ENCODE measurements at places on chromosomes 1 and 21.

DNA sequence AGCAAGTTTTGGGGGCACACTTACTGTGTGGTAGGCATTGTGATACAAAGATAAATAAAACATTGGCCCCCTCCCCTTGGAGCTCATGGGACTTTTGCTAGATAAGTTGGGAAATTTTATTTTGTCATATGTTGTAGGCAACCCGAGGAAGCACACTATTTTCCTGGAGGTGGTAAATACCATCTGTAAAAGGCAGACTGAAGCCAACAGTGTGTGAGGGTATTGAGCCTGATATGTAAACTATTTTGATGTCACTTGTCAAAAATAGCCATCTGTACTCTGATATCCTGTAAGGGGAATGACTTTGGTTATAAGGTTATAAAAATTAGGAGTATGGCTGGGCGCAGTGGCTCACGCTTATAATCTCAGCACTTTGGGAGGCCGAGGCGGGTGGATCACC, 30.6 kb downstream of the VANGL2 start:
- DNase-seq = peak; percentile 57

GRCh38 chr1:36159614-36160387, 3.8 kb downstream of the MAP7D1 start:
- no peak for DNase-seq

- DNase-seq = peak; percentile 97
Observed at GRCh38 chr21:42233067-42233961, 14.4 kb downstream of the ABCG1 start.

DNA sequence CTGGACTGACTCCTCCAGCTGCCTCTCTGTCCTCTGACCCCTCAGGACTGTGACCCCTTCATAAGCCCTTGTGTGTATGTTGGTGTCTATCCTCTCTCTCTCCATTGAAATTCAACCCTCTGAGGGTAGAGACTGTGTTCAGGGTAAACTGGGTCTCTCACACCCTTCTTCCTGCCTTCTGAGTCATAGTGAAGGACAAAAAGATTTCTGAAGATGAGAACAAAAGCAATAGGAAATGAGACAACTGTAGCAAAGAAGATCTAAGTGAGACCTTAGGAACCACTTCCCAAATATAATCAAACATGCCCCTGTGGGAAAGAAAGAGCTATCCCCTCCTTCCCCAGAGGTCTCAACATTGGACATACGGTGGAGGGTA, 16.9 kb downstream of the NUAK2 start:
- DNase-seq = no peak

DNA sequence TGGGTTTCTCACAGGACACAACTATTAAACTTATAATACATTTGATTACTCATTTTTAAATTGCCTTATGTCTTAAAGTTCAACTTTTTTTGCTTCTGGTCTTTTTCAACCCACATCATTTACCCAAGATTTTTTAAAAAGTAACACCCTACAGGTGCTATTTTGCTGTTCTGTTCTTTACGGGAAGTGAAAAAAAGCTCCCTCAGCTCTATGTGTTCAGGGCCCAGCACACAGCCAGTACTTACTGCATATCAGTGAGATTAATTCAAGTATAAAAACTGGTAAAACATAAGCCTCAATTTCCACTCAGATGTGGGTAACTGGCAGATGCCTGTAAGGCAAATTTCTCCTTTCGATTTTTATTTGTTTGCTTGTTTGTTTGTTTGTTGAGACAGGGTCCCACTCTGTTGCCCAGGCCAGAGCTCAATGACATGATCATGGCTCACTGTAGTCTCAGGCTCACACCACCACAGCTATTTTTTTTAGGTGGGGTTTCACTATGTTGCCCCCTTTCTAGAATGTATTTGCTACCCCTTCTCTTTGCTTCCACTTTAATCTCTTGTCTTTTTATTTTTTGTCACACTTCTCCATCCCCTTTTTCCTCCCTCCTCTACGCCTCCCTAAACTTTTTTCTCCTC, 20.3 kb downstream of the RNASEL start:
- peak; percentile 38 for DNase-seq

GRCh38 chr1:97433094-97433823, 487.6 kb downstream of the DPYD start:
- DNase-seq = no peak

DNA sequence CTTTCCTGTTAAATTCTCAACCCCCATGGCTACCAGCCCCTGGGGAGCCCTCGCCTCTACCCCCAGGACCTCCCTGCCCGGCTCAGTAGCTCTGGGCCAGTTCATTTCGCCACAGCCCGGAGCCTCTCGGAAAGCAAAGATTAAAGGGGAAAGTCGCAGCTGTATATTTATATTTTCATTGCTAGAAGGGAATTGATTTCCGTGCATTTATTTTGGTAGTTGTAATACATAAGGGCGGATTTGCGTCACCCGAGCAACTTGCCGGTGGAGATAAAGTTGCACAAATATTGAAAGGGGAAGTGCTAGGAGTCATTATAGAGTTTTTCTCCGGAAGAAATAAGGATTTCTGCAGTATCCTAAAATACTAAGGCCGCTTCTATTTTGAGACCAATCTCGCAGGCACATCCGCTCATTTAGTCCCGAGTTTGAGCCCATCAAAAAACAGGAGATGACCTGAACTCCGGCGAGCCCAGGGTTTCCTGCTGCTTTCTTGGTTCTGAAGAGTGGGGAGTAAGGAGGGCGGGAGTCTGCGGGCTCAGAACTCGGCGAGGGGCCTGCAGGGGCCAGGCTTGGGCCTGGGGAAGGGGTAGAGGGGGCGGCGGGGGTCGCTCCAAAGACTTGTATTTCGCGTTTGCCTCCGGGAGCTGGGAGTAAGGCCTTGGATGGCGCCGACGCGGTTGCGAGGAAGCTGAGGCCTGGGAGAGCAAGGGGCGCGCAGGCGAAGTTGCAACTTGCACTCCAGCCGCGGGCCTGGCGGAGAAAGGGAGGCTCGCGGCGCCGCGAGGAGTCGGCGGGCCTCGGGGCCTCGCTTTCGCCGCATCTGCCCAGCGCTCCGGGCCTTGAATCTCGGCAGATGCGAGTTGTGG, 2.5 kb upstream of the HLX start:
- no peak for DNase-seq

GRCh38 chr1:232978091-232978634, 27.8 kb downstream of the NTPCR start:
- no peak for DNase-seq

GRCh38 chr1:39394598-39394997, 96.8 kb upstream of the BMP8A start:
- no peak for DNase-seq

- no peak for DNase-seq
Observed at GRCh38 chr1:230191079-230191804, 124.2 kb downstream of the GALNT2 start.

DNA sequence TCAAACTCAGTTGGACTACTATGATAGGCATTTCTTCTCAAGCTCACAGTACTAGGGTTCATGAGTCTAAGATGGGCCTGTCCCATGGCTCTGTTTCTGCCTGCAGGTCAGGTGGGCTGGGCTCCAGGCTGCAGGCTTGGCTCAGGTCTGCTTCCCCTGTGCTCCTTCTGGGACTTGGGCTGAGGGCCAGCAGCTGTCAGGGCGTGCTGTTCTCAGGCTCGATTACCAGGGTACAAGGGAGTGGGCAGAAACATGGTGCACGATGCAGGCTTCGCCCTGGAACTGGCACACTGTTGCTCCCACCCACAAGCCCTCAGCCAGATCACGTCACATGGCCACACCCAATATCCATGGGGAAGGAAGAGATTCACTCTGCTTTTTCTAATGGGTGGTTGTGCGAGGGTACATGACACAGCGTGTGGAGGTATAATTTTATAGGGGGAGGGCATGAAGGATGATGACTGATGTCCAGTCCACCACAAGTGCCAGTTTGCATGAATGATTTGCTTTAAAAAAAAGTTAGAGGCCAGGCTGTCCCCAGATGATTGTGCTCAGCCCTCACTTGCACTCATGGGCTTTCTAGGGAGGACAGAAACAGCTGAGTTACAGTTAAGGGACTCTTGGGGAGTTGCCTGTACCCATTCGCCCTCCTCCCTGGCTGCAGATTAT, 118.0 kb downstream of the ACTL8 start:
- DNase-seq = no peak

DNA sequence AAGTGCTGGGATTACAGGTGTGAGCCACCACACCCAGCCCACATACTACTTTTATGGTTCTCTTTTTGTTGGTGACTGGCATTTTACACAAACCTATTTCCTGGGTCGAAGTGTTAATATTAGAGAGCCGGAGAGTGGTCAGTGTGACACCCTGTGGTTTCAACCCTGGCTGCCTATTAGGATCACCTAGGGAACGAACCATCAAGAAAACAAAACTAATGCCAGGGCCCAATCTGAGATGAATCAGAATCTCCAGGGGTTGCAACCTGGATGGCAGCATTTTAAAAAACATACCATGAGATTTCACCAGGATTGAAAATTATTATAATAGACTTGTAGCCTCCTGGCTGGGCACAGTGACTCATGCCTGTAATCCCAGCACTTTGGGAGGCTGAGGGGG, 6.1 kb downstream of the MRPS21 start:
- no peak for DNase-seq

- no peak for DNase-seq
Observed at GRCh38 chr1:155001425-155001674, 1.3 kb upstream of the ZBTB7B start.

DNA sequence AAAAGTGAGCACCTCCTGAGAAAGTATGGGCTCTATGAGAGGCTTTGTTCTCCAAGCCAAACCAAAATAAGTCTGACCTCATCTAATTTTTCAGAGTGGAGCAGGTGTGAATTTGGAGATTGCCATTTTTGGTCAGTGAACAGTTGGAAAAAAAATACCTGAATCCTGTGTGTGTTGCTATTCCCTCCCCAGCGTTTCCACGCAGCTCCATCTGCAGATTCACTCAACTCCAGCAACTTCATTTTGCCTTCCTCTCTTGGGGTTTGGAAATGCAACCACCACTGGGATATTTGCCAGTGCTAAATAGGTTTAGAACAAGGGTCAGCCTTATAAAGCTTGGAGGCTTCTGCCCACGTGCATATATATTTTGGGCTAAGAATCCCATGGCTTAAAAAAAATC, 11.2 kb downstream of the CASQ2 start:
- DNase-seq = no peak

DNA sequence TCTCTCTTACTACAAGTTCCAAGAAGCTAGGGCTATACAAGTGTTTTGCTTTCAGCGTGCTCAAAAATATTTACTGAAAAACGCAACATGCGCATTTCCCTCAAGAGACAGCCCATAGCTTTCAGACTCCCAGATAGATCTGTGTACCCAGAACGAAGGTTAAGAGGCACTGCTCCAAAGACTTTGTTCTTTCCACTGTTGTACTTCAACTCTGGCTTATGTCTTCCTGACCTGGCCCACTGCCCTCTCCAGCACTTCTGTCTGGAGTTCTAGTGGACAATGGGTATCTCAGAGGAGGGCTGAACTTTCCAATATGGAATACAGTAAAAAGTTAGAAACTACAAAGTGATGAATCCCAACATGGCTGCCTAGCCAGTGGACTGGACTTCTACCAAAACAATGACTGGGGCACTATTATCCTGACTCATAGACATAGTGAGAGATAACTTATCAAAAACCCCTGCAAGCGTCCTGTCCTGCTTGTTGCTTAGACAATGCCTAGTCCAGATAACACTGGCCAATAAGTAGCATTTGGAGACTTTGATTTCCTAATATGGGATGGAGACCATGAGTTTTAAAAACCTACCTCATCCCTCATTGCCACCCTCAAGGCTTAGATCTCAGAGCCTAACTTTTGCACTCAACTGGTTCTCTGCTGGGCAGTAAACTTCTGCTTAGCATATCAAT, 8.8 kb upstream of the ADAR start:
- no peak for DNase-seq

DNA sequence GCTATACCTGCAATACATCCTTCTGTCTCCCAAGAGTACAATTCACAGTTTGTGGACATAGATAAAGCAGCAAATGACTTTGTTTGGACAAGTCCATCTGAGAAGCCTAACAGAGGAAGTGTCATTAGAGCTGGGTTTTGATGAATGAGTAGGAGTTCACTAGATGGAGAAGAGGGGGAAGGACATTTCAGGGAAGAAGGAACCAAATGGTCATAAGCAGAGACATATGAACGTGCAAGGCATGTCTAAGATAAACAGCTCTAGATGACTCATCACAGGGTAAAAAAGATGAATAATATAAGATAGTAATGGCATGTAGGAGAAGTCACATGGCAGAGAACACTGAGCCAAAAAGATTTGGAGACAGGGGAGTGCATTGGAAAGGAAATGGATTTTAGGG, 54.5 kb downstream of the HMGB4 start:
- no peak for DNase-seq

- DNase-seq = no peak
Observed at GRCh38 chr21:39346206-39346605, 2.7 kb downstream of the HMGN1 start.

GRCh38 chr1:236129306-236129705, 13.0 kb upstream of the GPR137B start:
- DNase-seq = no peak

DNA sequence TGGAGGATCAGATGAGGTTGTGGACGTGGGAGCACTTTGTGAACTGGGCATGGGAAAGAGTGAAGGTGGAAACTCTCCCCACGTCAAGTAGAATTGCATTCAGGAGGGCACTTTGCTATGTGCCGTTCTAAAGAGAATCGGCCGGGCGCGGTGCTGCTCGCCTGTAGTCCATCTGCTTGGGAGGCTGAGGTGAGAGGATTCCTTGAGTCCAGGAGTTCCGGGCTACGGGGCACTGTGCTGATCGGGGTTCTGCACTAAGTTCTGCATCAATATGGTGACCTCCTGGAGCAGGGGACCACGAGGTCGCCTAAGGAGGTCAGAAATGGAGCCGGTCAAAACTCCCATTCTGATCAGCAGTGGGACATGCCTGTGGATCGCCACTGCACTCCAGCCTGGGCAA, 141.9 kb downstream of the PEX14 start:
- no peak for DNase-seq

DNA sequence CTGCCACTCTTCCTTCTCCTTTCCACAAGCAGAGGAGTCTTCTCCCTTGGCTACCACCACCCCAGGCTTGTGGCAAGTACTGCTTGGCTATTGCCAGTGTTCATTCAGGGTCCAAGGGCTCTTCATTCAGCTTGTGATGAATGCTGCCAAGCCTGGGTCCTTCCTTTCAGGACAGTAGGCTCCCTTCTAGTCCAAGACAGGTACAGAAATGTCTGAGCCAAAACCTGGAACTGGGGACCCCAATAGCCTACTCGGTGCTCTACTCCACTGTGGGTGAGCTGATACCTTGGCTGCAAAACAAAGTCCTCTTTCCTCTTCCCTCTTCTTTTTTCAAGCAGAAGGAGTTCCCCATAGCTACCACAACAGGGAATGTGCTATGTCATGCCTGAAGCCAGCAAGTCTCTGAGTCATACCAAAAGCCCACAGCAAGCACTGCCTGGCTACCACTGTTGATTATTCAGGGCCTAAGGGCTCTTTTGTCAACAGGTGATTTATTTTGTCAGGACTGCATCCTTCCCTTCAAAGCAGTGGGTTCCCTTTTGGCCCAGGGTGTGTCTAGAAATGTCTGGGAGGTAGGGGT, 268.9 kb downstream of the HHAT start:
- DNase-seq = no peak

- no peak for DNase-seq
Observed at GRCh38 chr1:62484824-62485468, 48.1 kb downstream of the USP1 start.

DNA sequence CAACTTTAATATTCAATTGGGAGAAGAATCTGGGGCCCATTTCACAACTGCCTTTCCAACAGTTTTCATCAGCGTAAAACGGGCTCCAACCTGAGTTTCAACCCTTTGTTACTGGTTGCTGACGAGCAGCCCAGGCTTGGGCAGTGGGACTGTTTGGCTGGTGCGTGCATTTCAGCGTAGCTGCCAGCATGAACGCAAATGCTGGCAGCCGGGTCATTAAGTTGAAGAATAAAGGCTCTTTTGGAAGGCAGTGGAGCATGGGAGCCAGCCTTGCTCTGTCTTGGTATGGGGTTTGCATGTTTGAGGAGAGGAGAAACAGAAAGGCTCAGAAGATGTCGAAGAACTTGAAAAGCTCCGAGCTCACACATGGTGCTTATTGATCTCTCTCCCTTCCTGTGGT, 40.7 kb downstream of the WDR3 start:
- DNase-seq = no peak
